Type B pancreatic cell (in vitro differentiated cells): ENCODE measurements at places on chromosomes 16 and 17. TPM values are rescaled to one million over a fixed set of nuclear protein-coding genes. Genes with fewer than 3 reads are reported as not detected.

The FOXC2 gene
- total RNA-seq: 5.5 and 11.3 TPM in 2 replicates

The TMEM106A gene
- total RNA-seq: 4.4 TPM in 2 replicates

The ANKFN1 gene
- total RNA-seq: 2.4 and 4.0 TPM in 2 replicates

The CIBAR2 gene
- total RNA-seq: 1.3 and 4.9 TPM in 2 replicates

The MYH11 gene
- total RNA-seq: 0.43 TPM in 1 of 2 replicates, not detected in the other

The MYH1 gene
- not detected in 2 replicates for total RNA-seq

The ABCC6 gene
- total RNA-seq: 5.9 and 10.4 TPM in 2 replicates

The MEAK7 gene
- total RNA-seq: 28.5 and 30.3 TPM in 2 replicates

The HOXB7 gene
- total RNA-seq: 9.8 and 11.7 TPM in 2 replicates

The EVPLL gene
- not detected in 2 replicates for total RNA-seq

The IGFBP4 gene
- total RNA-seq: 25.7 and 78.2 TPM in 2 replicates

The CCDC144A gene
- total RNA-seq: 0.50 and 0.60 TPM in 2 replicates

The GAST gene
- 119 and 193 TPM in 2 replicates for total RNA-seq

The ZNF423 gene
- total RNA-seq: 6.1 and 72.6 TPM in 2 replicates

The DNAH2 gene
- total RNA-seq: 0.10 and 1.0 TPM in 2 replicates

The PRSS36 gene
- total RNA-seq: 1.8 and 2.0 TPM in 2 replicates

The KRT40 gene
- 2.3 and 5.5 TPM in 2 replicates for total RNA-seq

The C16orf92 gene
- total RNA-seq: not detected in 2 replicates
